ENCODE measurements at places on chromosomes 4 and X. TPM values are rescaled to one million over a fixed set of nuclear protein-coding genes. Genes with fewer than 3 reads are reported as not detected.

Gene S100G
- total RNA-seq, result not detected

Gene SLIT2
- 91.8 TPM for total RNA-seq

Gene TLR6
- 12.4 TPM for total RNA-seq

DNA sequence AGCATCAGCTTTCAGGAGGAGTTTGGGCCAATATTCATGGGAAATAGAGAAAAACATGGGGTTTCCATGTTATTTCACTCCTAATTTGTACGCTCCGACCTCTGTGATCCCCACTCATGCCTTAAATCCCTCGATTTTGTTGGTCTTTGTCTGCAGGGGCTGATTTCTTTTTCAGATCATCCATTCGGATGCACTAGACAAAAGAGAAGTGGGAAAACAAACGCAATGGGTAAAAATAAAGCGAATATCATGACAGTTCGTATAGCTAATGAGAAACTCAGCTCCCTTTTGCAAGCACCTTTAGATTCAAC is 139.1 kb upstream of the PLAC1 start:
- no peak for DNase-seq

GRCh38 chrX:50081282-50081889 is 119.4 kb downstream of the AKAP4 start:
- peak; percentile 62 for DNase-seq

DNA sequence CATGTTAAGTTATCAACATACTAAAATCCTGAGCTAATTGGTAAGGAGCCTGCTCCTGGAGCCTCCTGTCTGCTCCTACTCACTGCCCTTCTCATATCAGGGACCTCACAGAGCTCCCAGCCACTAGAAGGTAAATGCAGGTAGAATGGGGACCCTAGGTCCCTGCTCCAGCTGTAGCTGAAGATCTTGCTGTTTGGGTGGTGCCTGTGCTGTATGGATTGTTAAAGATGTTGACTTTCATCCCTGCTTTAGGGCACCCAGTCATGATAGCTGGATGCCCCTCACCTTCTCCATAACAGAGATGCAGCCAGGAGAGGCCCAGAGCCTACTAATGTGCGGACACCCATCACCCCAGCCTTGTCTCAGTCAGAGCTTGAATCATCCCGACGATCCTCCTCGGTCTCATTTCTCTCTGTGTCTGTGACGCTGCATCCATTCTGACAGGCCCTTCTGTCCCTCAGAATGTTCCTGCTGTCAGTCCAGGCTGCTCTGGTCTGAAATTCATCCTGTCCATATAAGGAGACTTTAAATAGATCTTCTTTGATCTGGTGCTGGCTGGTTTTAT is 341.7 kb upstream of the GATB start:
- no peak for DNase-seq

GRCh38 chr4:73087871-73088270 is 18.4 kb upstream of the COX18 start:
- DNase-seq, result no peak

DNA sequence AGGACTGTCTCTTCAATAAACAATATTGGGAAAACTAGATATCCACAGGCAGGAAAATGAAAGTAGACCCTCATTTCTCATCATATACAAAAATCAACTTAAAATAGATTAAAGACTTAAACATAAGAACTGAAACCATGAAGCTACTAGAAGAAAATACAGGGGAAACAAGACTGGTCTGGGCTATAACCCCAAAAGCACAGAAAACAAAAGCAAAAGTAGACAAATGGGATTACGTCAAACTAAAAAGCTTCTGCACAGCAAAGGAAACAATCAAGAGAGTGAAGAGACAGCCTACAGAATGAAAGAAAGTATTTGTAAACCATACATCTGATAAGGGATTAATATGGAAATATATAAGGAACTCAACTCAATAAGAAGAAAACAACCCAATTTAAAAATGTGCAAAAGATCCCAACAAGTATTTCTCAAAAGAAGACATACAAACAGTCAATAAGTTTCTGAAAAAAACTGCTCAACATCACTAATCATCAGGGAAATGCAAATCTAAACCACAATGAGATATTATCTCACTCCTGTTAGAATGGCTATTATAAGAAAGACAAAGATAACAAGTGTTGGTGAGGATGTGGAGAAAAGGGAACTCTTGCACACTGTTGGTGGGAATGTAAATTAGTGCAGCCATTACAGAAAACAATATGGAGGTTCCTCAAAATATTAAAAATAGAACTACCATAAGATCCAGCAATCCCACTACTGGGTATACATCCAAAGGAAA is 325.3 kb upstream of the RASGEF1B start:
- DNase-seq, result no peak

- no peak for DNase-seq
Measured at GRCh38 chrX:124440695-124441094, 94.3 kb downstream of the SH2D1A start.

- DNase-seq, result no peak
Measured at GRCh38 chrX:149641432-149641831, 9.8 kb upstream of the TMEM185A start.
